ENCODE measurements at places on chromosomes 3 and 15. TPM values are rescaled to one million over a fixed set of nuclear protein-coding genes. Genes with fewer than 3 reads are reported as not detected.

DNA sequence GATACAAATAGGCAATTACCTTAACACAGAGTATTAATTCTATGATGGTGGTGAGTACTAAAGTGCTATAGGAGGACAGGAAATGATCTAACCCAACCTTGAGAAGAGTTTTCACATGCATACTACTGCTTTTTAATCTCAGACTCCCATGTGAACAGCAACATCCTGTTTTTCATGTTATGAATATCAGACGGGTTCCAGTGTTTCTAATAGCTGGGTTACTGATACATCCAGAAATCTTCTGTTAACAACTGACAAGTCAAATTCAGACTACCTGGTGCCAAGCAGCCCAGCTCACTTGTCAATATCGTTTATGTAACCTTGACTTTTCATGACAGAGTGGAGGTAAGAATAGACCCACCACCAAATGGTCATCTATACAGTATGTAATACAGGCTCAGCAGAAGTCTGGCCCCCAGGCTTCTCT is 220.2 kb upstream of the COL8A1 start:
- no peak for DNase-seq

KBTBD13 gene
- not detected for total RNA-seq

GOLGA6D gene
- not detected for total RNA-seq

DNA sequence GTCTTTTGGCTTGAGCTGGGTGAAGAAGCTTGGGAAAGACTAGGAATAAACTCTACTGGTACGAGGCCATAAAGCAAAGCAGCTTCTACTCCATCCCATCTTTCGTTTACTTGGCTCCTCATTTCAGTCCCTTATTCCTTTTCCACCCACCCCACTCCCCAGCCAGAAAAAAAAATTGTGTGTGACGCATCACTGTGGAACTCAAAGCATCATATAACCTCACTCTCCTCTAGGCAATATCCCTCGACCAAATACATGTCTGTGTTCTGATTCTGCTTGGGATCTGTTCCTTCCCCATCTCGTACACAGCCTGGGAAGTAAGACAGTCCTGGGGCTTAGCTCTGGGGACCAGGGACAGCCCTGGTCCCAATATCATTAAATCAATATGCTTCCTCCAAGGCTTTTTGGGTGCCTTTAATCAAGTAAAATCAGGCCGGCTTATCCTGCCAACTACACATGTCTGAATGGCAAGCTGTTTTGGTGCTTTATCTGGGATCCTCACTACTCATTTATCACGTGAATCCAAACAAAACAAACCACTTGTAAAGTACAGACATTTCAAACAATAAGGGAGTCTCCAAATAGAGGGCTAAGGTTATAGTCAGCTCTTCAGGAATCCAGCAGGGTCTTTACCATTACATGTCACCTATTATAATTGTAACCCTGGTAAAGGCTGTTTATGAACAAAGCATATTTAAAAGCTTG is 74.9 kb upstream of the ZBED2 start:
- no peak for DNase-seq

- no peak for DNase-seq
These were observed 45.4 kb downstream of the BTD start for GRCh38 chr3:15646851-15647511.

DNA sequence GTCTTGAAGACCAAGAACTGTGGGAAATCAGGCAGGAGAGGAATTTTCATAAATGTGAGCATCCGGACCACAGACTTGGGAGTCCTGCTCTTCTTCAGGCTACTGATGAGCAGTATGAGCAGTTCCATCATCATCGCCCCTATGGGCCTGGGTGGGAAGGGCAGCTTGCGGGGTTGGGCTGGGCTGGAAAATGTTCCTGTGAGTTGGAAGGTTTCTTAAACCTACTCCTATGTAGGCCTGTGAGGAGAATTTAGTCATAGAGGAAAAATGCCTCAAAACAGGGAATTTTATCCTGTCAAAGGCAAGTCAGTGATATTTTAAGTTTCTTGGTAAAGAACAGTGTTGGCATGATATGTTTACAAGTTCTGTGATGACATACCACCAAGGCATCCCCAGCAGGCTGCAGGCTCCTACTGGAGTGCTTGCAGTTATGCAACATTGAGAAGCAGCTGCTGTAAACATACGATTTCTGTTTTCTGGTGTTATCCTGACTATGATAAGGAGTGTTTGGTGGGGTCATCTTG is 10.3 kb downstream of the MASP1 start:
- DNase-seq = no peak

- no peak for DNase-seq
These were observed 7.3 kb upstream of the BCL2A1 start for GRCh38 chr15:79978260-79978654.

IMPG2 gene
- total RNA-seq = 2.4 TPM

FEZF2 gene
- total RNA-seq = 0.09 TPM

NR2E3 gene
- total RNA-seq = 0.54 TPM

SCAANT1 gene
- total RNA-seq = not detected

DNA sequence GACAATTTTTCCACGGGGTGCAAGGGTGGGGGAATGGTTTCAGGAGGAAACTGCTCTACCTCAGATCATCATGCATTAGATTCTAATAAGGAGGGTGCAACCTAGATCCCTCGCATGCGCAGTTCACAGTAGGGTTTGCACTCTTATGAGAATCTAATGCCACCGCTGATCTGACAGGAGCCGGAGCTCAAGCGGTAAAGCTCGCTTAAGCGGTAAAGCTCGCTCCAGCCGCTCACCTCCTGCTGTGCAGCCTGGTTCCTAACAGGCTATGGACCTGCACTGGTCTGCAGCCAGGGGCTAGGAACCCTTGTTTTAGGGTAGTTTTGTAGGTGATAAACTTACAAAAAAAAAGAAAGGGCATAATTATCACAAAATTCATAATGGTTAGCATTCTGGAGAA is 53.9 kb upstream of the RYR3 start:
- DNase-seq = no peak

DNA sequence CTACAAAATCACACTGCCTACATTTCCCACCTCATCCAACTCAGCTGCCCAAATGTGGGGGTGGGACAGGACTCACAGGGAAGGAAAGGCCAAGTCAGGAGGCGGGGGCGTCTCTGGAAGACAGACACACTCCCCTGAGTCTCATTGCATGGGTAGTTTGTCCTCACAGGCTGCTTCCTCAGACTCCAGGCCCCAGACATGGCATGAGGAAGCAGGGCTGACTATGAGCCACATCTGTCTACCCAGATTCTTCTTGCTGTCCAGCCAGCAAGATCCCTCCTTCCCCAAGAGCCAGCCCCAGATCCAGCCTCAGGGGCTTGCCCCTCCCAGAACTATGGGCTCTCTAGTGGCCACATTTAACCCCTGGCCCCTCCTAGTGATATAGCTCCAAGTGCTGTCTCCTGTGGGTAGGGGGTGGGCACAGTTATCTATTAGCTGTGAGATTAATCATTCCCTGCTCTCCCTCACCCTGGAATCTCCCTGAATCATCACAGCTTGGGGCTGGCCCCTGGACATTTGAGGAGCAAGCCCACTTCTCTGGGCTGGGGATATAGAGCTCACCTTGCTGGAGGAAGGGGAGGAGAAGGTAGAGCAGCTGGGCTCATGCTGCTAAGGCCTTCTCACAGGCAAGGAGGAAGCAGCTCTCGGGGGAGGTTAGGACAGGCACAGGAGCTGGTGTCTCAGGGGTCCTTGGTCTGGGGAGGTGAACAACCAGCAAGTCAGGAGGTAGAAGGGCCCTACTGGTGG is 2.1 kb upstream of the CCDC33 start:
- no peak for DNase-seq

DNA sequence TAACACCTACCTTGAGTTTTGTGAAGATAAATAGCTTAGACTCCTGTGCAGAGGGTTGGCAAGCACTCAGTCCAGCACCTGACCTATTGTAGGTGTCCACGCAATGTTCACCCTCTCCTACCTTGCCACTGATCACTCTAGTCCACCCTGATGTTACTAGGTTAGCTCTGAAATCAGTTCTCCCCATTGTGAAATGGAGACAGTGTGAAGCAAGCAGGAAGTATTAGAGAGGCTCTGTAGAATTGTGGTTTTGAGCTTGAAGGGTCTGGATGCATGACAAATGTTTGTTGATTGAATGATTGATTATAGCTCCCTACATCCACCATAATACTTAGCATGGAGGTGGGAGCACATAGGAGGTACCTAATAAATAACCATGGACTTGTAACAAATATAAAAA is 199.7 kb downstream of the RPLP1 start:
- DNase-seq = no peak

- DNase-seq = no peak
These were observed 97.1 kb downstream of the FBLN2 start for GRCh38 chr3:13645801-13646637.

DNA sequence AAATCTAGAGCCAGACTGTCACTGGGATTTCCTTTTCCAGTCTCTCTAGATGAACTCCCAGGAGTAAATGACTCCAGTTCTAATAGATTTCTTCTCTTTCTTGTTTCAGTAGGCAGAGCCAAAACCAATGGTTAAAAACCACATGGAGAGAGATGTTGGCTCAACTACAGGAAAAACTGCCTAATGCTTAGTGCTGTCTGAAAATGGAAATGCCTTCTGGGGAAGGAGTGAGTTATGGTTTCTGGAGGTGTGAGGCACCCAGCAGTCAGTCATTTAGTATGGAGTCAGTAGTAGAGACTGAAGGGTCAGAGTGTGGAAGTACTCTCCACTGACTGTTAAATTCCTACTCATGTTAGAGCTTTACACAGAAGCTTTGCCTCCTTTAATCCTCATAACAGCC is 136.7 kb downstream of the CCNL1 start:
- DNase-seq = no peak

- no peak for DNase-seq
These were observed 51.6 kb downstream of the SLC7A14 start for GRCh38 chr3:170534227-170534626.

GRCh38 chr15:38072348-38073177 is 138.1 kb downstream of the TMCO5A start:
- DNase-seq = peak; percentile 68

PRICKLE2 gene
- total RNA-seq = 74.8 TPM

FETUB gene
- not detected for total RNA-seq

DNA sequence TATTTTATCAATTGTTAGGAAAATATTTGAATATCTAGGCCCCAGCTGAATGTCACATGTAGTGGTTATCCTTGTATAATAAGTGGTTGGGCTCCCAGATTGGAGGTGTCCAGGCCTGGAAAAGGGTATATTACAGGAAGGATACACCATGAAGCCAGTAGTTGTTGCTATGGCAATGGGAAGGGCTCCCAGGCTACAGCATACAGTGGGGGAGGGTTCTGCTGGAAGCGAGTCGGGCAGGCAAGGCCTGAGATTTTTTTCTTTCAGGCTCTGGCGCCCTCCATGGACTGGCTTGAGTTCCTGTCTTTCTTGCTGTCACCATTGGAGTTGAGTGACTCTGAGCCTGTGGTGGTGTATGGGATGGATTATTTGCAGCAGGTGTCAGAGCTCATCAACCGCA is 8.9 kb downstream of the ECE2 start:
- DNase-seq = peak; percentile 91

GRAMD2A gene
- total RNA-seq = 0.36 TPM

DNA sequence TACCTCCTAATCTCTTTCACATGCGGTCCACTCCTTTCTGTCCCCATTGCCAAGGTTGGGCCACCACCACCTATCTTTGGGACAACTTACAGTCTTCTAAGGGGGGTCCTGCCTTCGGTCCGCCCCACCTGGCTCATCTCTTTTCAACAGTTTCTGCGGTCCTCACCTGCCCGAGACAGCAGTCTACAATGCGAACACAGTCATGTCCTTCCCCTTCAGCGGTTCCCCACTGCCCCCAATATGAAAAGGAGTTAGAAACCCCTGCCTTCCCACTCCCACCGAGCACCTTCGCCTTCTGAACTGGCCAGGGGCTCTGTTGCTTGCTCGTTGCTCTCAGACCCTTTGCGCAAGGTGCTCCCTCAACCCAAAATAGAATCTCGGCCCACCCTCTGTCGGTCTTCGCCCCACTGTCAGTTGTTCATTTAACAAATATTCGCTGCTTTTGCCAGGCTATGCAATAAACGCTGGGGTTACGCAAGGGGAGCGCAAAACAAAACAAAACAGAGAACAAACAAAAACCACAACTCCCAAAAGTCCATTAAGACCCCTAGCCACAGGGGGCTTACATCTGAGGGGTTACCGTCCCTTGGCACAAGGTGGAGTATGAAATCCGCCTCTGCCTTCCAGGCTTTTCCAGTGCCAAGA is 611 bp upstream of the FANCI start:
- DNase-seq = no peak

DNA sequence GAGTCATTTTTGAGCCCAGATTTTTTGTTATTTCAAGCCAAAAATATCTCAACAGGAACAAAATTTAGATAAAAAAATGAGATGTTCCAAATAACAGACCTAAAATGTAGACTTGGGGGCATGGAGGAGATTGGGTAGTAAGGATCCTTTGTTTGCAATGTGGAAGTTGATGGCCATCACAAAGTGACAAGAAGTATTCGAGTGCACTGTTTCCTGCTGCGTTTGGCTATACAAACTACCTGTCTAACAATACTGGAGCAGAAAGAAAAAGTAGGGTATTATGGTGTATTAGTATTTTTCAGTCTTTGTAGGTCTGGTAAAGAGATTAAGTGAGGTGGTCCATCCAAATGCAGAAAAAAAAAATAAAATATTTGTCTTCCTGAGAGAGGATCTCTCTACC is 284.2 kb downstream of the C3orf38 start:
- DNase-seq = no peak

DNA sequence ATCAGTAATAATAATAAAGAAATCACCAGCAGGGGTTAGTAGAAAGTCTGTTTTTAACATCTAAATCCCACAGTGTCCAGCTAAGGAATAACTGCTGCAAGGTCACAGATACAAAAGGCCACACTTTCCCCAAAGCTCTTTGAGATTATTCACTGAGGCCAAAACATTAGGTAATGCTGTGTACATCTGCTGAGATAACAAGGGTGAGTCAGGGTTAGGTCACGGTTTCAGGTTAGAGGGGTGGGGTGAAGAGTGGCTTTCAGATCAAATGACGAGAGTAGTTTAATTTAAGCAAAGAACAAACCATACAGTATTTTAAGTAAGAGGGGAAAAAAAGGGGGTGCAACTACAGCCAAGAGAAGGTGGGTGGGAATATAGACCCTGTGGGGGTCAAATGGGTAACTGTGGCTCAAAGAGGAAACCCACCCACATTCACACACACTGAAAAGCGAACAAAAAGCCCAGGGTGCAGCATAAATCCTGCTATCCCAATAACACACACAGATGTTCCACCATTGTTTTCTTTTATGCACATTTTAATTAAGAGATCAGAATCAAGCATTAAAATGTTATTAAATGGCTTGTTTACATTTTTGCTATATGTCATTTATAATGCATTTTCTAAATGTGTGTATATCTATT is 412.9 kb downstream of the TIGIT start:
- no peak for DNase-seq

A4GNT gene
- total RNA-seq = not detected

OIP5 gene
- 4.6 TPM for total RNA-seq

PLA2G4E gene
- total RNA-seq = not detected

DNA sequence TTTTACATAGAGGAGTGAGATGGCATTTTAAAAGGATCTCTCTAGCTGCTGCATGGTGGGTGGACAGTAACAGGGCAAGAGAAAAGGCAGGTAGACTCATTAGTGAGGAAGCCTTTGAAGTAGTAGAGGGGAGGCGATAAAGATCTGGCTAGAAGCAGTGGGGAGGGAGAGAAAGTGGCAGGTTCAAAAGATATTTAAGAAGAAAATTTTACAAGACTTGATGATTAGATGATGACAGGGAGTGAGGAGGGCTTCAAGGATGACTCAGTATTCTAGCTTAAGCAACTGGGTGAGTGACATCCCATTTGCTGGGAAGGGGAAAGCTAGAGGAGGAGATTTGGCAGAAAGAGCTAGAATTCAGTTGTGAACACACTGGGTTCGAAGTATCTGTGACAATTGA is 3.8 kb upstream of the BRPF1 start:
- DNase-seq = no peak
